ENCODE measurements at places on chromosomes 12 and 14.

DNA sequence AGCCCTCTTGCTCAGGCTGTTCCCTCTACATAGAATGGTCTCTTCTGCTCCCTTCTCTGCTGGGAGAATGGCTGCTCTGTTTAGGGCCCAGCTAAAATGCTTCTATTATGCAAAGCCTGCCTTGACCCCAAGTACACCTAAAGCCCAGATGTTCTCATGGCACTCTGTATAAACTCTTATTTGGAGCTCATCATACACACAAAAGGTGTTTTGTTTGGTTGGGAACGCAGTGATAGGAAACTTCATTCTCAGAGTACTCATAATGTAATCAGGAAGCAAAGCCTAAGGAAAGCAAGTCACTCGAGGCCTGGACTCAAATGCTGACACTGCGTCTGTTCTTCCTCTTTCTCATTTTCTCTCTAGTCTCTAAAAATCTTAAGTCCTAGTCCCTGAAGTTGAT, 38.2 kb upstream of the SYCP3 start:
- no peak for DNase-seq

- DNase-seq, result no peak
Observed at GRCh38 chr12:100656141-100656540, 82.7 kb downstream of the GAS2L3 start.

- no peak for DNase-seq
Observed at GRCh38 chr14:90275820-90276219, 19.5 kb downstream of the PSMC1 start.

- no peak for DNase-seq
Observed at GRCh38 chr12:19453961-19454360, 14.7 kb downstream of the AEBP2 start.

DNA sequence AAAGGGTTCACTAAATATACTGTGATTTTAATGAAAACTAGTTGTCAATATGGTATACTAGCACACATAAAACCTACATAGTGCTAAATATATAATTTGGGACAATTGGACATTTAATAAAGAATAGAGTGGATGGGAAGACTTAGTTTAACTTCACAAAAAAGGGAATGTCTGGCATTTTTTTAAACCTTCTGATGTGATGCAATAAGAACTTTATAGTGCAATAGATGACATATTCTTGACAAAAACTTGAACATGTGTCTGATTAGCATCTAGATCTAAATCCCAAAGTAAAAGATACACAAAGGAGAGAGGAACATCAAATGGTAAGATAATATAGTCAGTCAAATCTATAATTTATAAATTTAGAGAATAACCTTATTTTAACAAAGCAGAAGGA, 488.3 kb upstream of the SYT1 start:
- DNase-seq, result no peak

GRCh38 chr12:25811656-25812126, 146.8 kb upstream of the RASSF8 start:
- DNase-seq, result no peak

DNA sequence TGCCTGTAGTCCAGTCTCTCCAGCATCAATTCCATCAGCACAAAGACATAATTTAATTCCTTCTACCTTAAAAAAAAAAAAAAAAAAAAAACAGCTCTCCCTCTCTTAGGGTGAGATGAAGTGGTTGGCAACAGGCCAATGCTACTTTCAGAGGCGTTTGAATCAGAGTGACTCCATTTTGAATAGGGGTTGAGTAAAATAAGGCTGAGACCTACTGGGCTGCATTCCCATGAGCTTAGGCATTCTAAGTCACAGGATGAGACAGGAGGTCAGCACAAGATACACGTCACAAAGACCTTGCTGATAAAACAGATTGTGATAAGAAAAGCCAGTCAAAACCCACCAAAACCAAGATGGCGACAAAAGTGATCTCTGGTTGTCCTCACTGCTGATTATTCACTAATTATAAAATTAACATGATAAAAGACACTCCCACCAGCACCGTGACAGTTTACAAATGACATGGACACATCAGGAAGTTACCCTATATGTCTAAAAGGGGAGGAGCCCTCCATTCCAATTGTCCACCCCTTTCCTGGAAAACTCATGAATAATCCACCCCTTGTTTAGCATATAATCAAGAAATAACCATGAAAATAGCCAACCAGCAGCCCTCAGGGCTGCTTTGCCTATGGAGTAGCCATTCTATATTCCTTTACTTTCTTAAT, 6.9 kb upstream of the TCL1B start:
- DNase-seq, result no peak

DNA sequence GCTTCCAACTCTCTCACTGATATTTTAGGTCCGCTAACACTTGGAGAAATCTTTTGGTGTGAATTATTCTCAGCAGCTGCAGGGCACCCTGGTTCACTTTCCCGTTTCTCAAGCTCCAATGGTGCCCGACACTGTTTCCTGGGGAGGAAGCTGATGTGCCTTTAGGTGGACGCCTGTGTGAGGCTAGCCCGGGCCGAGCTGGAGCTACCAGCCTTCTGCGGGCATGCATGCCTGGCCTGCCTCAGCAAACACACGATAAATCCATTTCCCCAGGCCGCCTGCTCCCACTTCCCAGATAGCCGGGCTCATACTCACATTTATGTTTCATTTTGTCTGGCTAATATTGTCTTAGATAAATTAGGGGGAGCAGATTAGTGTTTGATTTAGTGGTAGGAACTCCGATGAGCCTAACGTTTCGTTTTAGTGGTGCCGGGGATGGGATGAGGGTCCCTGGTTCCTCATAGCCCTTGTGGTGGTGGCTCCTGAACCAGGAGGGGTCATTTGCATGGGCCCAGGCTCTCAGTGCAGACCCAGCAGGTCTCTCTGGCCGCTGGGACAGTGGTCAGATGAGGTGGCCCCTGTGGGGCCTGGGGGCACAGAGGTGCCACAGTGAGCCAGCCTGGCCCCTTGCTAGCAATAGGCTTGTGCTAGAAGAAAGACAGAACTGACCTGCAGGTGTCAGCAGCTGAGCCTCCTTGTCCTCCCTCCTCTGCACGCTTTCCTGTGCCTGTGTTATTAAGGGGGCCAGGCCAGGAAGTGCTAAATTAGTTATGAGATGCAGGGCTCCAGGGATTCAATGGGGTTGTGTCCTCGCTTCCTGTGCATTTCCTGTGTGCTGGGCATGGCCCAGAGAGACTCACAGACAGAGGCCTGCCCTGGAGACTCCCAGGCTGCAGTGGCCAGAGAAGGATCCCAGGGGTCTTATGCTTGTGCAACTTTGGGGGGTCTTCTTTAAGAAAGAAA, 88.3 kb downstream of the KIF26A start:
- DNase-seq, result no peak

GRCh38 chr12:48972213-48972951, 847 bp upstream of the WNT10B start:
- DNase-seq, result no peak

GRCh38 chr14:92578511-92578910, 64.9 kb downstream of the RIN3 start:
- no peak for DNase-seq

- DNase-seq, result no peak
Observed at GRCh38 chr14:32925439-32925838, 13.2 kb upstream of the NPAS3 start.

DNA sequence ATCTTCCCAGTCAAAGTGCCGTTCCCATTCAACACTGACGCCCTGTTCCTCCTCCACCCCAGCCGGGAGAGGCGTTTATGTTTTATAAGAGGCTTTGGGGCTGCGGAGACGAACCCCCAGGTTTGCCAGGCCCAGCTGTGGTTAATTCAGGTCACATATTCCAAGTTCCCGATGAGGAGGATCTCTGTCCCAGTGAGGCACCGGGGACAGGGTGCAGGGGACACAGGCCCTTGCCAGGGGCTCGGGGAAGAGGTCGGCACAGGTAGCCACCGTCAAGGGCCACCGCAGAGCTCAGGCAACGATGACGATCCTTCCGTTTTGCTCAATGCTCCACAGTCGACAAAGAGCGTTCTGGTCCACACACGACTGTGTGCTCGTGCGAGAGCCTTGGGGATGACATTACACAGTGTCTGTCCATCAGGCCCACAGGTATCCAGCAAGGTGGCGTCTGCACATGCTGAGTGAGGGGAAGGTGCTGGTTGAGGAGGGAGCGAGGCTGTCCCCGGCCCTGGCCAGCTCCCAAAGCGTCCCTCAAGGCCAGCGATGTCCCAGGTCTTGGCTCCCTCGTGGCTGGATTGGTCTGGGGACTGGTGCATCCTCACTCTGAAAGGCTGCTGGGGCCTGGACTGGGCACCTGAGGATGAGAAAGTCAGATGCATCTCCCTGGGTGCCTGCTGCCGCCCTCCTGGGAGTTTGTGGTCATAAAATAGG, 189.2 kb upstream of the C14orf180 start:
- DNase-seq, result no peak

DNA sequence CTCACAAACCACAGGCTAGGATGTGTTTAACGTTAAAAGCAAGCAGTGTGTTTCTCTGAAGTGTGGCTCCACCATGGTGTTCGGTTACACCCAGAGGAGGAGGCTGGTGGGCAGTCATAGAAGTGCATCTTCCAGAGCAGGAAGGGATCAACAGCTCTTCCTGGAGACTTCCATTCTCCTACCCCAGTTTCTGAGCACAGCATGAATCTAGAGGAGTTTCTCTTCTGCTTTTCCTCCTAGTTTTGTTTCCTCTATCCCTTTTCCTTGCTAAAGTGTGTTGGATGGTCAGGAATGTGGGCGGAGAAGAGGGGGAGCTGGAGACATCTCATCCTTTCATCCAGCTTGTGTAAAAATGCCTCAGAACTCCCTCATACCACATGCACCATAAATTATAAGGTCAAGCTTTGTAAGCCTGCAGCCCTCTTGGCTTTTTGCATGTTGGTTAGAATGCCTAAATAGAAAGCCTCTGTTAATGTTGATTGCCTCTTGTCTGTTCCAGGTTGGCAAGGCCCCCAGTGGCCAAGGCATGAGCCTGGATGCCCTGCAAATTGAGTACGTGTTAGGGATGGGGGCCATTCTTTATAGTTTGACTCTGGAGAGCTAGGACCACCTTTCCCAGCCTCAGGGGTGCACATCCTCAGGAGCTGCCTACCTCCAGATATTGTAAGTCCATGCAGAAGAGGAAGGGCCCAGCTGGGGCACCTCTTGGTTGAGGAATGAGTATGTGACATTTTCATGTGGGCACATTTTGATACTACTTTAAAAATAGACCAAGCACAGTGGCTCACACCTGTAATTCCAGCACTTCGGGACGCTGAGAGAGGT, 4.0 kb upstream of the CKAP4 start:
- DNase-seq, result no peak

DNA sequence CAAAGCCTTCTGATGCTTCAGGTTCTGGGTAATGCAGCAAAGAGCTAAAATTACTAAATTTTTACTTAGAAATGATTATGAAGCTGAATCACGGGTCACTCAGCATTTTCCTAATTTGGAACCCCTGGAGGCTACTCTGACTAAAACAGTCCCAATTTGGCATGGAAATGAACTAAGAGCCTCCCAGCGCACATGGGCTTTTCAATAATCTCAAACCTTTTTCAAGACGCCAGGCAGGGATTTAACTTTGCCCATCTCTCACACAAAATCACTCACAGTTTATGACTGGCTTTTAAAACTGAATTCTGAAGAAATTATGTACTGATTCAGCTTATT, 68.3 kb downstream of the LLPH start:
- no peak for DNase-seq

- no peak for DNase-seq
Observed at GRCh38 chr14:35708062-35708461, 101.0 kb downstream of the RALGAPA1 start.

DNA sequence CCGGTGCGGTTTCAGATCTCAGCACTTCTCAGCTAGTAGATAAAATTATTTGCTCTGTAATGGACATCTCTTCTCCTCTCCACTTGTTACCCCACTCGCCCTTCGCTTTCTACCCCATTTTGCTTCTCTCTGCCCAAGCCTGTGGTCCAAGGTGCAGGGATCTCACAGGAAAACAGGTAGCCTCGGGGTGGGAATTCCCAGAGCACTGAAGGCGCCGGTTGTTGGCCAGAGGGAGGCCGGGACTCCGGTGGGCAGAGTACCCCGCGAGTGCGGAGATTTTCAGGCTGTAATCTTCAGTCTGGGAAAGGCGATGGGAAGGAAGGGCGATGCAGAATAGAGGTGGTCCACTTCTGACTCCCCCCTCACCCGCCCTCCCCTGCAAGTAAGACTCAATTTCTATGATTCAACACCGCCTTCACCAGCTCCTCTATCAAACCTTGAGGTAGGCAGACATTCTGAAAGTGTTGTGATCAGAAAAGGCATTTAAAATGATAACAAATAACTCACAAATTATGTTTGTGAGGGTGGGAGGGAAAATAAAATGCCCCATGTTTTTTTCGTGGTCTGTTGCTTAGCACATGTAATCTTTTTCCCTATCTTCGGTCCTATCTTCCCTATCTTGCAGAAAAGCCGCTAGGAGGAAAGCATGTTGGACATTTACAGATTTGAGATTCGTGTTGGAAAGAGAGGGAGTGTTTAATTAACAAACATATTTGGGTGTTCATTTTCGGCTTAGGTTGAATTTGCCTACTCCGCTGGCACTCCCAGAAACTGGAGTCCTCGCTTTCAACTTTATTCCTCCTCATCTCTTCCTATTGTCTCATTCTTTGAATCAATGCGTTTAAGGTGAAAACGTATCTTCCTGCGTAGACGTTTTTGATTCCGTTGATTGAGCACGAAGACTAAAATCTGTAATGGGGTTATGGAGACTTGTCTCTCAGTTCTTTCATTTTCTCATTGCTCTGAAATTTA, 8.5 kb downstream of the FOXG1 start:
- DNase-seq, result no peak

DNA sequence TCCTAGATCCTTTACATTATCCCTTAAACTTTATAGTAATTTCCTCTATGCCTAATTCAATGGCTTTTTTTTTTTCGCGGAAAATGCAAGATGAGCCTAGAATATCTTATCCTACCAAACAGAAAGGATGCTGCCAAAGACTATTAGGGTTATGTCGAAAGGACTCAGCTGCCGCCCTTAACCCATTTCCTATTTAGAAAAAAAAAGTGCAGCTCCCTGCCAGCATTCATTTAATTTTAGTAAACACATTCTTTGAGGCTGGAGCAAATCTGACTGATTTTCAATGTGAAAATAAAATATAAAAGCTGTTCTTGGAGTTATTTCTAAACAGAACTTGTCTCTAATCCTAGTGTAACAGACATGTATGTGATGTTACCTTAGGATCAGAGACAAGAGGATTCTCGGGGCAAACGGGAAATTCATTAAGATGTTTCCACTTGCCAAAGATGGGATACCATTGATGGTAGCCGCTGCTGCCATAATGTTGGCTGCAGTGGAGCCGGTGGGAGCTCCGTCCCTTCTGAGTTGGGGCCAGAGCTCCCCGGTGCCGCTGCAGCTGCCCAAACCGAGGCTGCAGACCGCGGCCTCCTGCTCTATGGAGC, 8.2 kb upstream of the A2M start:
- no peak for DNase-seq

DNA sequence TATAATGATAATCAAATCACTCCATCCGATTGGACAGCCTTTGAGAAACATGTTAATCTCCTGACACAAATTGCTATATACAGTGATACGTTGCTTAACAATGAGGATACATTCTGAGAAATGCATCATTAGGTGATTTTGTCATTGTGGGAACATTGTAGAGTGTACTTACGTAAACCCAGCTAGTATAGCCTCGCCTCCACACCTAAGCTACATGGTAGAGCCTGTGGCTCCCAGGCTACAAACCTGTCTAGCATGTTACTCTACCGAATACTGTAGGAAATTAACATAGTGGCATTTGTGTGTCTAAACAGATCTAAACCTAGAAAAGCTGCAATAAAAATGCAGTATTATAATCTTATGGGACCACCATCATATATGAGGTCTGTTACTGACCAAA, 128.6 kb upstream of the PWP1 start:
- DNase-seq, result no peak

- peak; percentile 3 for DNase-seq
Observed at GRCh38 chr14:47278233-47278842, 397.1 kb downstream of the MDGA2 start.

- no peak for DNase-seq
Observed at GRCh38 chr12:120225200-120225558, 24.3 kb upstream of the RPLP0 start.

GRCh38 chr12:103758310-103759089, 82.5 kb downstream of the NT5DC3 start:
- no peak for DNase-seq
